Cortex of kidney (tissue), 1 donor: ENCODE measurements at places on chromosomes 13 and 19.

DNA sequence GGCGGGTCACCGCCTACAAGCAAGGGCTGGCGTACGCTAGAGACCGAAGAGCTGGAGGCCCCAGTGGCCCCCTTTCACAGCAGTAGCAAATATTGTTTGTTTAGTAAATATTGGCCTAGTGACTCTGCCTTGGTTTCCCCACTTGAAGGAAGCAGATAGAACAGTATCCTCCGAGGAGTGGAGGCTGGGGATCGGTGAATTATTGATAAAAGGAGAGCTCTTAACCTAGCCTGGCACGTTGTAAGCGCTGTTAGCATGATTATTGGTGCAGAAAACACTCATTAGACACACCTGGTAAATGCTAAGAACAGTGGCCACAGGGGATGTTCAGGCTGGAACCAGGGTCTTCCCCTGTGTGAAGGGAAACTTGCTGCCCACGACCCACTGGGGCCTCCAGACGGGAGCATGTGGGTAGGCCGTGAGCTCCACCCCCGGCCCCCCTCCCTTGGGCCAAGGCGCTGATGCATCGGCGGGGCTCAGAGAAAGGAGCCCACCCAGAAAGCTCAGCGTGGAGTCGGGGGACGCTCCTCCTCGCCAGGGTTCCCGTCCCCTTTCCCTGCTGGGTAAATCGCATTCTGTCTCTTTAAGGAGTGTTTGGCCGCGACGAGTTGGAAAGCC is 2.3 kb downstream of the IER2 start:
- no peak for DNase-seq

GRCh38 chr13:51620165-51620983 is 36.1 kb downstream of the WDFY2 start:
- no peak for DNase-seq

DNA sequence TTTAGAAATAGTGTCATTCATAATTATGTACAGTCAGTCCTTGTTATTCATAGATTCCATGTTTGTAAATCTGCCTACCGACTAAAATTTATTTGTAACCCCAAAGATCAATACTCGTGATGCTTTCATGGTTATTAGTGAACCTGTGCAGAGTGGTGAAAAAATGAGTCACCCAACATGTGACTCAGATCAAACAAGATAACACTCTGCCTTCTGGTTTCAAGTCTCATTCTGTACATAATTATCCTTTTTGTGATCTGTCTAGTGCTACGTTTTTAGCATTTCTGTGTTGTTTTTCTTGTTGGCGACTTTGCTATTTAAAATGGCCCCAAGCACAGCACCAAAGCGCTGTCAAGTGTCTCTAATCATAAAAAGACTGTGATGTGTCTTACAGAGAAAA is 274.7 kb downstream of the SUCLA2 start:
- DNase-seq: no peak

DNA sequence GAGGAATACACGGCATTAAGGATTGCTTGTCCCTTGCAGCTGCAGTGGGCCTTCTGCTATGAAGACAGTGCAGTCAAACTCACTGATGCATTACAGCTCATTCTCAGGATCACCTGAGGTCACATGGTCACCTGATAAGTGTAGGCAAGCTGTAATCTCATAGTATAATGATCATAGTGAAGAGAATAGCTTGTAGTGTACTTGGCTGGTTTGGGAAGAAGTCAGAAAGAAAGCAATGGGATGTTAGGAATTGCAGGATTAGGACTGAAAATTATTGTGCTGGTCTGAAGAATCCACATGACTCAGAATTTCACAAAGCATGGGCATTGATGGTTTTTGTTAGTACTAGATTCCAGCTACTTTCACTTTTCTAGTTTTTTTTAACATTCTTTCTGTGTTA is 76.7 kb downstream of the MBNL2 start:
- DNase-seq: no peak
